T-helper 17 cell (primary cell): ENCODE measurements at places on chromosomes 11 and 22. TPM values are rescaled to one million over a fixed set of nuclear protein-coding genes. Genes with fewer than 3 reads are reported as not detected.

The YPEL1 gene
- 4.6 TPM for total RNA-seq

DNA sequence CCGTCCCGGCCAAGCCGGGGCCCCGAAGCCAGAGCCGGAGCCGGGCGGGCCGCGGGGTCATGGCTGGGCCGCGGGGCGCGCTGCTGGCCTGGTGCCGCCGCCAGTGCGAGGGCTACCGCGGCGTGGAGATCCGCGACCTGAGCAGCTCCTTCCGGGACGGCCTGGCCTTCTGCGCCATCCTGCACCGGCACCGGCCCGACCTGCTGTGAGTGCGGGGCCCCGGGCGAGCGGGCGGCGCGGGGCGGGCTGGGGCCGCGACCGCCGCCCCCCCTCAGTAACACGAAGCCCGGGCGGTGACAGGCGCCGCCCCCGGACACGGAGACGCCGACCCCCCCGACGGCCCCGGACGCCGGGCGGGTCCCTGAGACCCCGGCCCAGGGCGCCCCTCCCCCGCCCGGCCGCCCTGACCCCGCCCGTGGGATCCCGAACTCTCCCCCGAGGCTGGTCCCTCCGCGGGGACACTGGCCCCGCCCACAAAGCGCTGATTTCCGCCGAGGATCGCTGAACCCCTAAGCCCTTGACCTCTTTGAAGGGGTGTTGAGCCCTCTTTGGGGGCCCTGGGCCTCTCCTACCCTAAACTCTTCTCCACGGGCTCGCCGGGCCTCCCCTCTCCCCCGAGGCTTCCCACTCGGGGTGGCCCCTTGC is 389 bp downstream of the MICALL1 start:
- H3K4me3 ChIP-seq: peak overlapping the region; percentile 86
- H3K27me3 ChIP-seq: no peaks in the 10 kb centered on the region
- H3K4me1 ChIP-seq: peaks cover 25% of the 10 kb centered on the region
- DNase-seq: no peak

- no peak for DNase-seq
- peak overlapping the region; percentile 65 for H3K4me3 ChIP-seq
- H3K27me3 ChIP-seq: no peaks in the 10 kb centered on the region
These were observed 13.0 kb upstream of the BCL9L start for GRCh38 chr11:118938491-118939403.

The TMEM191C gene
- 3.4 TPM for total RNA-seq

- peaks cover 24% of the 10 kb centered on the region for H3K27me3 ChIP-seq
- no peak overlapping the region for H3K27ac ChIP-seq
- DNase-seq: no peak
- H3K4me3 ChIP-seq: no peak overlapping the region
These were observed 84.8 kb downstream of the RTL6 start for GRCh38 chr22:44413211-44413610.

The LYVE1 gene
- total RNA-seq: not detected

The PYGM gene
- 27.1 TPM for total RNA-seq

DNA sequence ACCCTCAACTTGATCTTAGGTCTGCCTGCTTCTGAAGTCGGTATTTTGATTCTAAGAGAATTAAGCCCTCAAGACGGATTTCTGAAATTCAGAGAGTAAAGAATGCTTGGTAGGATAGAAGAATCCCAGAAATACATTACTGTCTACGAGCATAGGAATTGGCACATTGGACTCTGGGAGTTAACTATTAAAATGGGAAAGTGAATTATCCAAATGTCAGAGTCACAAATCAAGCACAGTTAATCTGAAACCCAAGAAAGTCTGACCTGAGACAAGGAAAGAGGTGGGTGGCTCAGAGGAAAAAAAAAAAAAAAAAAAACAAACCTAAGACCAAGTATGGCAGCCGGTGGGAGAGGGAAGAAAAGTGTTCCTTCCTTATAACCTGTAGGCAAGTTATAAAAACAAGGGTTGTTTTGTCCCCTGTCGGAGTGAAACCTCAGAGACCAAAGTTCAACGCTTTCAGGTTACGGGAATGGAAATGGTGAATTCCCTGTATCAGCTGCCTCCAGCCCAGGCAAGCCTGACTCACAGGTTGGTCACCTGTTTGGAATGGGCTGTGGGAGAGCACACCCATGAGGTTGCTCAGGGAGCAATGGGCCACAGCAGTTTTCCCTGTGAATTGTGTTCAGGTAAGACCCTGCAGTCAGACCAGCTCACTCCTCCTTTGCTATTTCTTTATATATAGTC is 139.0 kb downstream of the ETS1 start:
- DNase-seq: no peak
- peak overlapping the region; percentile 17 for H3K27ac ChIP-seq
- H3K27me3 ChIP-seq: no peaks in the 10 kb centered on the region

GRCh38 chr11:2706321-2706720 is 6.5 kb upstream of the KCNQ1OT1 start:
- no peaks in the 10 kb centered on the region for H3K4me1 ChIP-seq
- no peak overlapping the region for H3K4me3 ChIP-seq
- H3K36me3 ChIP-seq: no peaks in the 10 kb centered on the region
- H3K27me3 ChIP-seq: no peaks in the 10 kb centered on the region
- no peak for DNase-seq
- H3K27ac ChIP-seq: no peak overlapping the region

- H3K4me3 ChIP-seq: no peak overlapping the region
- H3K27ac ChIP-seq: no peak overlapping the region
- H3K36me3 ChIP-seq: no peaks in the 10 kb centered on the region
- H3K27me3 ChIP-seq: no peaks in the 10 kb centered on the region
These were observed 5.5 kb upstream of the TECTA start for GRCh38 chr11:121095561-121095960.

GRCh38 chr11:68282141-68282860 is 10.5 kb upstream of the C11orf24 start:
- DNase-seq: no peak
- peak overlapping the region; percentile 61 for H3K4me3 ChIP-seq
- H3K27ac ChIP-seq: peak overlapping the region; percentile 43
- H3K36me3 ChIP-seq: no peaks in the 10 kb centered on the region

The CRYBB3 gene
- total RNA-seq: not detected

DNA sequence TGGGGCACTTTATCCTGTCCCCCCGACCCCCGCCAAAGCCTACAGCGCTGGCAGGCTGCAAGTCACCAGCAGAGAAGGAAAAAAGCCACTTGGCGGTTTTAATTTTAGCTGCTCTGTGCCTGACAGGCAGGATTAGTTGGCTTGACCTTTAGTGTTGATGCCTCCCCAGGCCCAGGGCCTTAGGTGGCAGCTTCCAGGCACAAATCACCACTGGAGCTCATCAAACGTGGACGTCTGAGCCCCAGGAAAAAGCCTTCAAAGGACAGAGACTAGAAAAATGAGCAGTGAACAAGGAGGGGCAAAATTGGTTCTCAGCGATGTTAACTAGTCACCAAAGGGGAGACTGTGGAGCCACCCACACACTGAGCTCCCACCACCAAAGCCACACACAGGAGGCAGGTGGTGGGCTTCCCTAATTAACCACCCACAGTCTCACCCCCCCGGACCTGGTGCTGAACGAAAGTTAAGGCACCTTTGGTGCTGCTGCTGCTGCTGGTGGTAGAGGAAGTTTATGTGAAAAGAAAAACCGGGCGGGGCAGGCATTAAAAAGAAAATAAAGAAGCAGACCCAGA is 4.4 kb upstream of the PYGM start:
- H3K27ac ChIP-seq: peak overlapping the region; percentile 95
- DNase-seq: no peak
- H3K4me1 ChIP-seq: peaks cover 71% of the 10 kb centered on the region
- peak overlapping the region; percentile 95 for H3K4me3 ChIP-seq
- H3K36me3 ChIP-seq: peaks cover 21% of the 10 kb centered on the region

DNA sequence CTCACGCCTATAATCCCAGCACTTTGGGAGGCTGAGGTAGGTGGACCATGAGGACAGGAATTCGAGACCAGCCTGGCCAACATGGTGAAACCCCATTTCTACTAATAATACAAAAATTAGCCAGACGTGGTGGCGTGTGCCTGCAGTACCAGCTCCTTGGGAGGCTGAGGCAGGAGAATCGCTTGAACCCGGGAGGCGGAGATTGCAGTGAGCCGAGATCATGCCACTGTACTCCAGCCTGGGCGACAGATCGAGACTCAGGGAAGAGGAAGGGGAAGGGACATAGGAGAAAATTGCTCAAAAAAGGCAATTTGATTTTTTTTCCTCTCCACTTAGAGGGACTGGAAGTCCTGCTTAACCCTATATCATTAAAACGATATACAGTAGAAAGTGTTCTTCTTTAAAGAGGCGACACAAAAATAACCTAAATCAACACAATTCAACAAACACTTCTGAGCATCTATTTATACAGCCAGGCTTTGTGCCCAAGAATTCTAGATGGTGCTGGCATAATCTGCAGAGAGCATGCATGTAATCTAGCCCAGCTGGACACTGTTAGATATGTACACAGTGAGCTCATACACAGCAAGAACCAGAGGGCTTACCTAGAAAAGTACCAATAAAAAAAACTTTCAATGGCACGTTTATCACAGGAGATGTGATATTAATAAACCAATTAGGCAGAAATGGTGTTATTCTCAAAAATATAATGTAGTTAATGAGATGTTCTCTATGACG is 20.9 kb upstream of the DENND5A start:
- H3K27me3 ChIP-seq: no peaks in the 10 kb centered on the region
- peaks cover 9% of the 10 kb centered on the region for H3K4me1 ChIP-seq
- H3K27ac ChIP-seq: no peak overlapping the region
- H3K4me3 ChIP-seq: no peak overlapping the region
- DNase-seq: no peak

DNA sequence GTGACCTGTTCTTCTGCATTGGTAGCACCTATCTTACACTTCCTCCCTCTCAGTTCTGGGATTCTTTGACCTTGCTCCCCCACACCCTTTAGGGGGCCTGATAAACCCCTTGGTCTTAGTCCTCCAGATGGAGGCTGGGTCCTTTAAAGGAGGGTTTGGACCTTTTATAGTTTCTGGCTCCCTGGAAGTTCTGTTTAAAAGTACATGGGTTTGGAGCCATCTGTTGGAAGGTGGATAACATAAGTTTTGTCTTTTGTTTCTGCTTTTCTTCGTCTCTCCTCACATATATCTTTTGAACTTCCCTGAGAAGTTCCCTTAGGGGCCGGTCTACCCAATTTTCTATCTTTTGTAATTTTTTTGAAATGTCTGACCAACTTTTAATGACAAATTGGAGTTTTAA is 17.9 kb upstream of the HYLS1 start:
- peaks cover 6% of the 10 kb centered on the region for H3K27me3 ChIP-seq
- no peak overlapping the region for H3K27ac ChIP-seq
- no peak overlapping the region for H3K4me3 ChIP-seq

The CCDC89 gene
- 0.27 TPM for total RNA-seq

- no peak overlapping the region for H3K4me3 ChIP-seq
- no peak overlapping the region for H3K27ac ChIP-seq
These were observed 33.7 kb downstream of the GNB1L start for GRCh38 chr22:19820880-19821522.

The ROBO4 gene
- not detected for total RNA-seq

- DNase-seq: no peak
- H3K27ac ChIP-seq: no peak overlapping the region
- H3K27me3 ChIP-seq: peaks cover 11% of the 10 kb centered on the region
- H3K36me3 ChIP-seq: no peaks in the 10 kb centered on the region
- H3K4me1 ChIP-seq: no peaks in the 10 kb centered on the region
- H3K4me3 ChIP-seq: no peak overlapping the region
These were observed 48.0 kb downstream of the ME3 start for GRCh38 chr11:86624366-86624765.

The ST14 gene
- total RNA-seq: 0.81 TPM

The SLC25A45 gene
- 61.6 TPM for total RNA-seq

The CSNK1E gene
- 174 TPM for total RNA-seq

- H3K27me3 ChIP-seq: no peaks in the 10 kb centered on the region
- no peaks in the 10 kb centered on the region for H3K36me3 ChIP-seq
- DNase-seq: no peak
- H3K27ac ChIP-seq: peak overlapping the region; percentile 84
These were observed 4.3 kb upstream of the BCR start for GRCh38 chr22:23175817-23176644.

The OR2AG1 gene
- total RNA-seq: not detected

- no peak for DNase-seq
- no peak overlapping the region for H3K27ac ChIP-seq
- no peak overlapping the region for H3K4me3 ChIP-seq
- H3K4me1 ChIP-seq: peaks cover 3% of the 10 kb centered on the region
- H3K36me3 ChIP-seq: peaks cover 11% of the 10 kb centered on the region
These were observed 39.9 kb upstream of the PHF21A start for GRCh38 chr11:46161201-46161600.

DNA sequence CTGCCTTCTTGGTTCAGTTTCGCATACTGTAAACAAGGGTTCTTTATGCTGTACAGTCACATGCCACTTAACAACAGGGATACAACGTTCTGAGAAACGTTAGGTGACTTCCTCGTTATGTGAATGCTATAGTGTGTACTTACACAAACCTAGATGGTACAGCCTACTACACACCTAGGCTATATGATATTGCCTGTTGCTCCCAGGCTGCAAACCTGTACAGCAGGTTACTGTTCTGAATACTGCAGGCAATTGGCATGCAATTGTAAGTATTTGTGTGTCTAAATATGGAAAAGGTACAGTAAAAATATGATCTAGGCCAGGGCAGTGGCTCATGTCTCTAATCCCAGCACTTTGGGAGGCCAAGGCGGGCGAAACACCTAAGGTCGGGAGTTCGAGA is 85.7 kb upstream of the PRDM11 start:
- no peak overlapping the region for H3K27ac ChIP-seq
- peaks cover 8% of the 10 kb centered on the region for H3K27me3 ChIP-seq
- peaks cover 3% of the 10 kb centered on the region for H3K4me1 ChIP-seq
- DNase-seq: no peak
- H3K36me3 ChIP-seq: peaks cover 2% of the 10 kb centered on the region
- H3K4me3 ChIP-seq: no peak overlapping the region

DNA sequence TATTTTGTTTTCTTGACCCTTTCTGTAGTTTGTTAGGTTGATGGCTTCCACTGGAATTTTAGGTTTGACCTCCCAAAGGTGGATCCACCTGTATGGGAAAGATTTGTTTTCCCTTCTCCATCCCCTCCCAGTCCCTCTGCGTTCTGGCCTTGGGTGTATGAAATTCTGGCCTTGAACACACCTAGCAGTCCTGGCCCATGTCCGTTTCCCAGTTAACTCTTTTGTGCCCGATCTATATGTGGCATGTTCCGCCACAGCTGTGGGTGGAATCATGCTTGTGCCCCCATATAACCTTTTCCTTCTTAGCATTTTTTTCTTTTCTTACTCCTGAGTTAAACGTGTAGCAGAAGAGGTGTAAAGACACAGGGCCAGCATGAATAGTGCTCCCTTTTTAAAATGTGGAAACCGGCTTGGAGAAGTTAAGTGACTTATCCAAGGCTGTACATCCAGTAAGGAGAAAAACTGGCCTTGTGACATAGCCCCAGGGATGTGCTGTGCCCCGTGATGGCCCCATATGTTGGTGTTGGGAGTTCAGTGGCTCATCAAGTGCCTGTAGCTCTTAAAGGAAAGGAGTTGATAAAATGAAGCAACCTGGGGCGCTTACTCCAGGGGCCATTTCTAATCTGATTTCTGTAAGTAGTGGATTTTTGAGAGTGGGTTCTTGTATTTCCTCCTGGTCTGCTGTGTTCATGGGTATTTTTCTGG is 39.3 kb downstream of the ZNRF3 start:
- DNase-seq: no peak
- H3K4me3 ChIP-seq: no peak overlapping the region
- peaks cover 2% of the 10 kb centered on the region for H3K4me1 ChIP-seq
- H3K27ac ChIP-seq: no peak overlapping the region
- H3K36me3 ChIP-seq: no peaks in the 10 kb centered on the region

GRCh38 chr22:20802452-20802851 is 28.5 kb downstream of the SERPIND1 start:
- no peak overlapping the region for H3K27ac ChIP-seq
- no peaks in the 10 kb centered on the region for H3K4me1 ChIP-seq

- H3K4me1 ChIP-seq: no peaks in the 10 kb centered on the region
- no peak overlapping the region for H3K27ac ChIP-seq
- no peak overlapping the region for H3K4me3 ChIP-seq
These were observed 322.7 kb upstream of the ISX start for GRCh38 chr22:34743110-34743751.

The SYCE3 gene
- total RNA-seq: not detected

The SLC35F2 gene
- total RNA-seq: 7.3 TPM
